ENCODE measurements at places on chromosomes 12 and 14.

- no peak for DNase-seq
Measured at GRCh38 chr14:51155326-51155725, 60.4 kb upstream of the TRIM9 start.

DNA sequence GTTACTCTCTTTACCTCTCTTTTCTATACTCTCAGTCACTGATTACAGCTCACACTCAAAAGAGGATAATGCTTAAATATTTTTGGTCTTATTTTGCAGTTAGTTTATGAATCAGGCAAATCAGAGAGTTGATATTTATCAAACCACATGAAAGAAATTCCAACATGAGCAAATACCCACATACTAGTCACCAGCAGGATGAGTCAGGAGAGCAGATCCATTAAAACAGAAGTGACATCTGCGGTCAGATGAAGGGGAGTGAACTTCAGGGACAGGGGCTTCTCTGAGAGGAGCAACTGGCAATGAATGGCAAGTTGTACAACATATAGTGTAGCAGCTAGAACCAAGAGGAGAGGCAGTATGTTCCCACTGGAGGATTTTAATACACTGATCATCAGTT is 258.7 kb downstream of the SYT10 start:
- DNase-seq: no peak

GRCh38 chr12:42104087-42104486 is 40.6 kb downstream of the GXYLT1 start:
- no peak for DNase-seq

DNA sequence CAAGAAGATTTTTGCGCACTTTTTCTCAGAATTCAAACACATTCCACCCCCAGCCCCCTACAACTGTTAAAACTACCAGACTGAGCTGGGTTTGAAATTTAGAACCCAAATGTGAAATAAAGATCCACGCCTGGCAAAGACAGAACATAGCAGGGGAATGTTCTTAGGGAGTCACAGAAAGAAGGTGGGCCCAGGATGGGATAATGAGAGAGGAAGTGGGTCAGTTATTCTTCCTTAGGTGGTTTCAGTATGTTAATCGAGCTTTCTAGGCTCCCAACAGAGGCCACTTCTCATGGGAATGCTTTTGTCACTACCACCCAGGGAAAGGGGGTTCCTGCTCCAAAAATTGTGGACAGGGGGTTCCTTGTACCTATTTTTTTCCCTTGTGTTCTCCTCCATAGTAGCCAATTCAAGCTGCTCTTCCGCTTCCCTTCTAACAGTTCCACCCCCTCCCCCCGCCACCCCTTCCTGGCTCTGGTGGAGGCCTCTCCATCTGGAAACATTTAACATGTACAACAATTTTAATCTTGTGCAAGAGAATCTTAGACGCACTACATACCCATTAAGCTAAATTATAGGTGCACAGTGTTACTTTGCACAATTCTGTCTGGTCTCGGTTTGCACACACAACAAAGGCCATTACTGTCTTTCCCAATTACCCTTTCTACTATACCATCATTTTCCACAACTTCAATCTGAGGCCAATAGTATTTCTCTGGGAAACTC is 218.1 kb downstream of the MON2 start:
- no peak for DNase-seq

DNA sequence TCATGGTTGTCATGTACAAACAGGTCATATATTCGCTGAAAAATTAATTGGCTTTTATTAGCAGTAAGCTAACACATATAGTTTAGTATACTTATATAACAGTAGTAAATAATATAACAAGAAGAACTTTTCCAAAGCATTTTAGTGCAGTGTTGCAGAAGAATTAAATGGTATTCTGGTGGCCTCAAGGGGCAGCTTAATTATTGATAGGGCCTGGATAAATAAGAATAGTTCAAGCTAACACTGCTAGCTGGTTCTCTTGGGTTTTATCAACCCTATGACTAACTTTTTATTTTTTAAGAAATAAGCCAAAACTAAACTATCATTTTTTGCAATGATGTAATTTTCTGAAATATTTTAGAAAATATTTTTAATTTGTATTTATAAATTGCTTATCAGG is 152.1 kb downstream of the SRGAP1 start:
- DNase-seq: no peak

GRCh38 chr12:93413064-93413463 is 28.7 kb downstream of the UBE2N start:
- DNase-seq: no peak

GRCh38 chr14:95690815-95691214 is 4.6 kb downstream of the TCL1B start:
- DNase-seq: no peak

DNA sequence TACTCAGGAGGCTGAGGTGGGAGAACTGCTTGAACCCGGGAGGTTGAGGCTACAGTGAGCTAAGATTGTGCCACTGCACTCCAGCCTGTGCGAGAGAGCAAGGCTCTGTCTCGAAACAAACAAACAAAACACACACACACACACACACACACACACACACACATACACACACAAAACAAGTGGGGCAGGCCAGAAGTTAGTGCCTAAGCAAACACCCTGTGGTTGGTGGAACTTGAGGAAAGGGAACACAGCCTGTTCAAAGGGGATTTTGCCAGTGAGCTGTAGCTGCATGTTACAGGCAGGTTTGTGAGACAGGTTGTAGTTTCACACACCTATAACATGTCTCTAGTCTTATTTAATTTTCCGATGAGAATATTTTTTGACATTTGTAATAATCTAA is 175.3 kb upstream of the CLEC14A start:
- no peak for DNase-seq

DNA sequence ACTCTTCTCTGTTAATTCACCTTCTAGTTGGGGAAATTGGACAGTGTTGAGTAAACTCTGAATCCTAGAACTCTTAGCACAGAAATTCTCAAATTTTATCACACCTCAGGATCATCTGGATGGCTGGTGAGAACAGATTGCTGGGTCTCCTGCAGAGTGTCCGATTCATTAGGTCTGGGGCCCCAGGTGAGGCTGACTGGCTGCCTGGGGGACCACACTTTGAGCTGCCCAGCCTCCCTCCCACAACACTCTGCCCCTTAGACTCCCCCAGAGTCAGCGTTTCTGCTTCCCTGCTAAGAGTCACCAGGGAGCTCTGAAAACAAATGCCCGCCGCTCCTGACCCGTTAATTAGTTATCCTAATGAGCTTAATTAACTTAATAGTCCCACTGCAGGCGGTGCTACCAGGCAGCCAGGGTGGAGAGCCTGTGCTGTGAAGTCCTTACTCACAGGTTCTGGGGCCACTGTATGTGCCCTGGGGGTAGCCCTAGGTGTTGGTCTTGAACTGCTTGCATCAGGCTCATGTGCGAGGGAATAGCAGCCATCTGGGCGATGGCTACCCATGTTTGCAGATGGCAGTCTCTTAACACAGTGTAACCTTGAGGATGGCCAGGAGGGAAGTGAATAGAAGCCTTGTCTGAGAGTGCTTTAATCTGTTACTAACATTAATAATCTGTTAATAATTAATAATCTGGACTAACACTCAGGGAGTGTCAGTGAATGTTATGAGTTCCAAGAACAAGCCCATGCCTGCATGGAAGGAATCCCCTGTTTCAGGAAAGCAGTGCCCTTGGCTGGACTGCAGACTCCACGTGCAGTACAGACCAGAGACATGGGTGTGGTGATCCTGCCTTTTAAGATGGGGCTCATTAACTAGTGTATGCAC is 35.6 kb downstream of the AACS start:
- DNase-seq: no peak

GRCh38 chr14:95701846-95702221 is 12.1 kb downstream of the TCL1A start:
- DNase-seq: no peak

DNA sequence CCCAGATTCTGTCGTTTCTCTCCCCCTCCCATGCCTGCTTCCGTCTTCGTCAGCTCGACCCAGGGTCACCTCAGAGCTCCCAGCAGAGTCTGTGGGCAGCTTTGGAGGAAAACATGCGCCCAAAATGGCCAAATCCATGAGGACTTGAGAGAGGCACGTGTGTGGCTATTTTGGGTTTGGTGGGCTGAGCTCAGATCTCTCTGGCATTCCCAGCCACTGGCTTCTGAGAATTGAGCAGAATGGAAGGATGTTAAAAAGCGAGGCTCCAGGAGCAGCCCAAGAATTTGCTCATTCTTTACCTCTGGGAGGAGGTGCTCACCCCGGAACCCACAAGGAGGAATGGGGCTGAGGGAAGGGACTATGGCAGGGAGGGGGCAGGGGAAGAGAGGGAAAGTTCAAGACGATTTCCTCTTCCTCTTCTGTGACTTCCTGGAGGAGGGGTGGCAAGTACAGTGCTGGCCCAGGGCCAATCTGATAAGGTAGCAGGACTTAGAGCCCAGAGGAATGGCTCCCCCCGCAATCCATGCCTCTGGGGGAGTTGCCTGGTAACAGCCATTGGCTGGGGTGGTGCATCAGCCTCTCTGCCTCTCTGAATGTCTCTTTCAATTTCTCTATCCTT is 20.1 kb downstream of the TSPAN9 start:
- DNase-seq: no peak

- no peak for DNase-seq
Measured at GRCh38 chr12:46071335-46071734, 81.0 kb upstream of the SCAF11 start.

- no peak for DNase-seq
Measured at GRCh38 chr14:97543816-97544215, 746.6 kb downstream of the VRK1 start.

GRCh38 chr12:2110127-2110526 is 57.3 kb downstream of the CACNA1C start:
- no peak for DNase-seq

Data from type B pancreatic cell (in vitro differentiated cells).